ENCODE measurements at places on chromosomes 13 and 19. TPM values are rescaled to one million over a fixed set of nuclear protein-coding genes. Genes with fewer than 3 reads are reported as not detected.

- no peak for DNase-seq
Observed at GRCh38 chr19:42313096-42313839, at the start of gene TMEM145. Gene TMEM145, plus strand, starts transcription at chr19:42313309. Its CDS starts 68 bp downstream, at chr19:42313377.

- DNase-seq, result no peak
Observed at GRCh38 chr19:58001895-58002369, 688 bp downstream of the ZNF606 start.

DNA sequence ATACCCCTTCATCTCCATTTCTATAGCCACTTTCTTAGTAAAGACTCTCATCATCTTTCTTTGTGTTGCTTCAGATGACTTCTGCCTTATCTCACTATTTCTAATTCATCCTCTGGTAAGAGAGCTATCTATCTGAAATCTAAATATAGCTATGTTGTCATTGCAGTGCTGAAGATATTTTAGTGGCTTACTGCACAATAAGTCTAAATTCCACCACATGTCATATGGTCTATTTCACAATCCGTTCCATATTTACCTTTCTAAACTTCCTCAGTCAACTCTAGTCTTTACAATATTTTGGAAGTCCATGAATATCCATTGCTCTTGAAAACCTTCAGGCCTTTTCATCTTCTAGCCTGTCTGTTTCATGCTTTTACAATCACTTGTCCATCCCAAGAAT lies 465.1 kb upstream of the SLC10A2 start:
- DNase-seq, result no peak

DNA sequence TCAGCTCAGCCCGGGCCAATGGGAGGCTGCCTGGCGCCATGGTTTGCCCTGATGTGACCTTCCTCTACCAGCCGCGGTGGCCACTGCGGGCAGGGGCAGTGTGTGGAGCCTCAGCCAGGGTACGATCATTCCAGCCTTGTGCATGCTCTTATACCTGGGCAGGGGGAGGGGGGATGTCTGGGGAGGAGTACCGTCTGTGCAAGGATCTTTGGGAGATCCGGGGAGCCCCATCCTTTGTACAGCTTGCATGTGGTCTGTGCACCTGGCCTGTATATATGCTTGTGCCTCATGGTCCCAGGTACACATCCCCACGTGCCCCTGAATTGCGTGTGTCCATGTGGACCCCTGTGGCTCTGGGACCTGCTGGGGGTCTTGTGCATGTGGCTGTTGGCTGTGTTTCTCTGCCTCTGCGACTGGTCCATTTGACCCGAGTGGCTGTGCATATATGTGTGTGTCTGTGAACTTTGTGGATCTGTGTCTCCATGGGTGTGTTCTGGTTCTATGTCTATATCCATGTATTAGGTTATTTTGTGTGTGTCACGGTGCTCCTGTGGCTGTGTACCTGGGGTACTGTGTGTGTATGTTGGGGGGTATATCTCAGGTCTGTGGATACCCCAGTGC lies 12.8 kb upstream of the NANOS3 start:
- no peak for DNase-seq

DNA sequence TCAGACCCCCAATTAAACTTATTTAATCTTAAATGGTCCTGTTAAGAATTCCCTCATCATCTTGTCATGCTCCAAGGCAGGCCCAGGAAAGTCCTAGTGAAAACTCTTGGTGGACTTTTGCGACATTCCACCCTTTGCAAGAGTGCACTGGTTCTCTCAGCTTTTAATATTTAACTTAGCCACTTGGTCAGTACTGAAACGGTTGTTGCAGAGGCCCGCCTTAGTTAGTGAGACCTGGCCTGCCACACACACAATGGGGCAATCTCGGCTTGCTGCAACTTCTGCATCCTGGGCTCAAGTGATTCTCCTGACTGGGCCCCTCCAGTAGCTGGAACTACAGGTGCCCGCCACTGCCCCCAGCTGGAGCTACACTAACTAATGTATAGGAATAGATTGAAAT lies 1366.0 kb downstream of the UQCRFS1 start:
- DNase-seq, result no peak

DNA sequence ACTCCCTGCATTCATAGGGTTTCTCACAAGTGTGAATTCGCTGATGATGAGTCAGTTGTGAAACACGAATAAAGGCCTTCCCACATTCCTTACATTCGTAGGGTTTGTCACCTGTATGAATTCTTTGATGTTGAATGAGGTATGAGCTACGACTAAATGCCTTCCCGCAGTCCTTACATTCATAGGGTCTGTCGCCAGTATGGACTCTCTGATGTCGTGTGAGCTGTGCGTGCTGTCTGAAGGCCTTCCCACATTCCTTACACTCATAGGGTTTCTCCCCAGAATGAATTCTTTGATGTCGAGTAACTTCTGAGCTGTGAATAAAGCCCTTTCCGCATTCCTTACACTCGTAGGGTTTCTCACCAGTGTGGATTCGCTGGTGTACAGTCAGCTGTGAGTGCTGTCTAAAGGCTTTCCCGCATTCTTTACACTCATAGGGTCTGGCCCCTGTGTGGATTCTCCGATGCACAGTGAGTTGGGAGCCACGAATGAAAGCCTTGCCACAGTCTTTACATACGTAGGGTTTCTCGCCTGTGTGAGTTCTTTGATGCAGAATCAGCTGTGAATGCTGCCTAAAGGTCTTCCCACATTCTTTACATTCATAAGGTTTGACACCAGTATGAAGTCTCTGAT lies 30.5 kb upstream of the COX7A1 start:
- DNase-seq, result no peak

- DNase-seq, result no peak
Observed at GRCh38 chr13:103403814-103404213, 337.6 kb upstream of the SLC10A2 start.

DNA sequence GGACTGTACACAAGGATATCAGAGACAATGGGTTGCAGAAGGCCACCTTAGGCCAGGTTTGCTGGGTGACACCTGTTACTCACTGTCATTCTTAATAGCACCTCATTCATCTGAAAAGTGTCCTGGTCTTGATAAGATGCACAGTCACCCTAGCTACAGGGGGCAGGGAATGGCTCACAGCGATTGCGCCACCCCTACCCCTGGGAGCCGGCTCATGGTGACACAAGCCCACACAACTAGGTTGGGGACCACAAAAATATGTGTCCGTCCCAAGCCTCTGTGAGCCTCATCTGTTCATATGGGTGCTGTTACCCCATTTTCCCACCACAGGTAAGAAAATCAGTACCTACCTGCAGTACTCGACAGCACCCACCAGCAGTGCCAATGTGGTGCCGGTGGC lies 23.4 kb downstream of the MED26 start:
- DNase-seq, result no peak

ZNF729 gene
- polyA plus RNA-seq, result 0.46 TPM

LCP1 gene
- polyA plus RNA-seq, result 8.0 TPM

B3GNT3 gene
- polyA plus RNA-seq, result 0.15 TPM

TPRX1 gene
- not detected for polyA plus RNA-seq
